ENCODE measurements at places on chromosomes 7 and 10.
A peak's percentile ranks its signal among the peaks of the same experiment; 100 is the strongest.

GRCh38 chr7:98748090-98748489 lies 121.7 kb downstream of the TMEM130 start:
- no peak for DNase-seq

- no peak for DNase-seq
Measured at GRCh38 chr7:4713183-4713784, 31.2 kb downstream of the FOXK1 start.

DNA sequence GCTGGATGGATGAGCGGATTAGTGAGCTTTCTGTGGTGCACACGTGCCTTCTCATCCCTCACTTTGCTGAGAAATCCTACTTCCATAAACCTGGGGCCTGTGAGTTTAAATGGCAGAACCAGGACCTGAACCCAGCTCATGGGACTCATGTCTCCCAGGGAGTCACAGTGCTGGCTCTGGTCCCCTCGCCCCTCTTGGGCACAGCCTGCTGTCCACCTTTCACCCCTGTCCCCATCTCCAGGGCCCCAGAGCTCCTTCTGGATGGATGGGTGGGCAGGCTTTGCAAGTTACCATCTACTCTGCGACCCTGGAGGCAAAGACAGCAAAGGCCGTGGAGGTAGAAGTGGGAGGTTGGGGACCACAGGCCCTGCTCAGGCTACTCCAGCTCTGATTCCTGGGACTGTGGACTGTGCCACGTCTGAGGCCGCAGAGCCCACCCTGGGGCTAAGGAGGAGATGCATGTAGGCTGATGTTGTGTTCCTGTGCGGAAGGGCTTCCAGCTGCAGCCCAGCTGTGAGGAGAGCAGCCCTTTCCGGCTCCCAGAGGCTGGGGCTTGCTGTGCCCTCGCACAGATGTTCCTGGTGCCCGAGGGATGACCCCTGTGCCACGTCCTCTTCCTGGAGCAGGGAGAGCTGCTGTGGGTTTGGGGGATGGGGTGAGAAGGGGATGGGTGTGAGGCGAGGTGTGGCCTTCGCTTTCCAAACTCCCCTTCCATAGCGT lies 40.3 kb downstream of the PRF1 start:
- no peak for DNase-seq

- no peak for DNase-seq
Measured at GRCh38 chr10:56091872-56092271, 269.2 kb downstream of the ZWINT start.

GRCh38 chr7:81684514-81685269 lies 85.2 kb downstream of the HGF start:
- DNase-seq = peak; percentile 94

DNA sequence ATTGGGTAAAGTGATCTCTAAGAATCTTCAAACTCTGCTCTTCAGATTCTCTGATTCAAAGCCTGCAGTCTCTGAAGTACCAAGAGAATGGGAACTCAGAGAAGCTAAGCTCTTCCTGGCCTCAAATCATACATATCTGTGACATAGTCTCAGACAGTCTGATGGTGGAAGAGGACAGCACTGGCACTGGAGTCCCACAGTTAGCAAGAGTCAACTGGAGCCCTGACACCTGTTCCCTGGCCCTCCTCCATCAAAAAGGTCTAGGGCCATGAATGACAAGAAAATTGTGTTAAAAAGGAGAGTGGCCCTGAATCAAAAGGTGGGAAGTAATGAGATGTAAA lies 37.7 kb downstream of the PRSS2 start:
- no peak for DNase-seq

DNA sequence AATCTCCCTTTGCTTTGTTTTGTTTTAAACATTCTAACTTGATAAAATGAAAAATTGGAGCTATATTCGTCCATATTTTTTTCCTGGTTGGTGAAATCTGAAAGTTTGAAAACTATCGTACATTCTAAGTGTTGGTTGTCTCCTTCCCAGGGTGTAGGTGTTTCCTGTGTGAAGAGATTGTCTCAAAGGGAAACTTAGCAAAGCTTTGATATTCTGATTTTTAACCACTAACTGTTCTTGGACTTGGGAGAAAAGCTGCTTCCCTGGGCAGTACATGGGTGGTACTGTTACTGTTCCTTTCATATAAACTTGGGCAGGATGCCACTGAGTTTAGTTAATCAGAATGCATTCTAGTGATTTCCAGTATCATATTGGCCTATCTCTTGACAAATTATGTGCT lies 253.5 kb upstream of the LRGUK start:
- DNase-seq = no peak

DNA sequence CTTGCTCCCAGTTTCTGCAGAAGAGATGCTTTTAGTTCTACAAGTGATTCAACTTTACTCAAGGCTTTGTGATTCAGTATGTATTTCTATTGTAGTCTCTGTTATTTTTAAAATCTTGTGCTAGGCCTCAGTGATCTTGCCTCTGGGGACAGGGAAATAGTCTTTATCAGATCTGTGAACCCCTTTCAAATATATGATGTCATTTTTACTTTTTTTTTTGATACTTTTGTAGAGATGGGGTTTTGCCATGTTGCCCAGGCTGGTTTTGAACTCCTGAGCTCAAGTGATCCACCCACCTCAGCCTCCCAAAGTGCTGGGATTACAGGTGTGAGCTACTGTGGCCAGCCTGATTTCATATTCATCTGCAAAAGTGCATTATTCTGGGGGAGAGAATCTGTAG lies 3.4 kb downstream of the SNX10 start:
- no peak for DNase-seq

GRCh38 chr10:130037169-130037661 lies 73.1 kb upstream of the EBF3 start:
- no peak for DNase-seq

GRCh38 chr10:62502995-62503613 lies 128.9 kb downstream of the ZNF365 start:
- DNase-seq = no peak

DNA sequence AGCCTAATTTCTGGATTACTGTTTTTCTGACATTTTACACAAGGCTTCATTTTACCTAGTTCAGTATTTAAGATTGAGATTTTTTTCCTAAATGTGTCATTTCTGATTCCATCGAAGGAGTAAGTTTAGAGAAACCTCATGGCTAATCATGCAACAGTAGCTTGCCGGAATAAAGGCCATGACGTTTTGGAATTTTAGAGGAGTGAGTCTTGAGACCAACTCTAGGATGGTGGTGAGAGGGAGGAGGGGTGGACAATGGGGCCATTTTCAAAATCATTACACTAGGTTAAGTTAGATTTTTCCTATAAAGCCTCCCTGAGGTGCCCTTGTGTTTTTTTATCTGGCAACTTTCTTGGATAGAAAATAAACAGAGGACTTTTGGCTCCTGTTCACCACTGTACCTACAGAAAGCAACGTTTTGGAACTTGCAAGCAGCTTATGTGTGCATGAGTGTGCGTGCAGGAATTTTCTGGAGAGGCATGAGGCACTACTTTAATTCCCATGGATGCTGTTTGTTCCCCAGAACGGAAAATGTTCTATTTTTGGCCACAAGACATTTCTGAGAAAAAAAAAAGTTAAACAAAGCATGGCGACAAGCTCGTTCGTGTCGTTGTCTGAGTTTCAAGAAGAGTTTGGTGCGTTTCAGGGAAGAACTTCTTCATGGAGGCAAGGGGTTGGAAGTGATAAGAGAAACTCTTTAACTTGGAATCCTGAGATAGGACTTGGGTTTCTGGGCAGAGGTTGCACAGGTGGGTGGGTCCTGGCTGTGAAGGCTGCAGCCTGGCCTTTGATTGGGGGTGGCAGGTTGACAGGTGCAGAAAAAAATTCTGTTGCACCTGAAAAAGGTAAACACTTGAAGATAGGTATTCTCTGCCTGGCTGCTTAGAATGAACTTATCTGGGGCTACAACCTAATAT lies 178.1 kb downstream of the PTEN start:
- DNase-seq = no peak

DNA sequence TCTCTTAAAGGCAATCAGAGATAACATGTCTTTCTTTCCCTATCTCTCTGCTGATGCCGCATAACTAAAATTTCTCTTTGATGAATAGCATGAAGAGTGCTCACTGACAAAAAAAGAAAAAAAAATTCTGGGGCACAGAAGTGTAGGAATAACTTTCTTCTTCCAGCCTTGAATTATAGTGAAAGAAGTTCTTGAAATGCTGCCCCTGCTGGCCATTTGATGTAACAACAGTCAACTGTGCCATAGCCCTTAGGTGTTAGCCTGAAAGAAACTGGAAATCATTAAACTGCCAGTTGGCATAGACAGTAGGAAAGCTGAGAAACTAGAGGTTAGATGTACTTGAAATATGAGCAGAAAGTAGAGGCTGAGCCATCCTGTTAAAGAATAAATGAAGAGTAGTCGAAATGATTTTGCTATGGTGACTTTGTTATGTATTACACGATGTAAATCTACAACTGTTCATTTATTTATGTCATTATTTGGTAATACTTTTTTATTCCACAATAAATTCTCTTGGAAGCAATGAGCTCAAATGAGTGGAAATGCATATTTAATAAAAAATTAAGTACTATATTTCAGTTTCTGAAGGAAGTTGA lies 48.3 kb upstream of the FAM171A1 start:
- DNase-seq = peak; percentile 32

GRCh38 chr10:5575144-5575481 lies 50.4 kb downstream of the CALML3 start:
- DNase-seq = no peak

- DNase-seq = no peak
Measured at GRCh38 chr10:17905491-17905890, 46.2 kb upstream of the SLC39A12 start.

DNA sequence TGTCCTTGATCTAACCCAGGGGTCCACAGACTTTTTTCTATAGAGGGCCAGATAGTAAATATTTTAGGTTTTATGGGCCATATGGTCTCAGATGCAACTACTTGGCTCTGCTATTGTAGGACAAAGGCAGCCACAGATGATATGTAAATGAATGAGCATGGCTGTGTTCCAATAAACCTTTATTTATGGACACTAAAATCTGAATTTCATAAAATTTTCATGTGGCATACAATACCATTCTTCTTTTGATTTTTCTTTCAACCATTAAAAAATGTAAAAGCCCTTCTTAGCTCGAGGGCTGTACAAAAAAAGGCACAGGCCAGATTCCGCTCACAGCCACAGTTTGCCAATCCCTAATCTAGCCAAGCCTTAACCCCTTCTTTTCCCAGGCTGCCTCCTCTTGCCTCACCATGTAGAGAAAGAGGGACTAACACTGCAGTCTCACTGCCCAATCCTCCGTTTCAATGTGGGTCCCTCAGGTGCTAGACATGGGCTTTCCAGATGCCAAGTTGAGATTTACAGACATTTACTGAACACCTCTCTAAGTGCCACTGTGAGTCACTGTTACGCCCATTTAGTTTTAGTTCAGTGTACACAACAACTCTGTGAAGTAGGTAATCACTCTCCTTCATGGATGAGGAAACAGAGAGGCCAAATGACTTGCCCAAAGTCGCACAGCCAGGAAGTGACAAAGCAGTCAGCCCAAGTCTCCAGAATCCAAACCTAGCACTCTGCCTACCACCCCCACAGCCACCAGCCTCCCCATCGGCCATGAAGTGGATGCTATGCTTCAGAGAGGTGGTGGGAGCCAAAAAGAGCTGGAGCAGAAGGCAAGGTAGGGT lies 132.6 kb upstream of the PDLIM1 start:
- no peak for DNase-seq

- DNase-seq = no peak
Measured at GRCh38 chr10:34275626-34276130, 539.4 kb downstream of the PARD3 start.

GRCh38 chr7:2956526-2957368 lies 86.9 kb downstream of the CARD11 start:
- no peak for DNase-seq

DNA sequence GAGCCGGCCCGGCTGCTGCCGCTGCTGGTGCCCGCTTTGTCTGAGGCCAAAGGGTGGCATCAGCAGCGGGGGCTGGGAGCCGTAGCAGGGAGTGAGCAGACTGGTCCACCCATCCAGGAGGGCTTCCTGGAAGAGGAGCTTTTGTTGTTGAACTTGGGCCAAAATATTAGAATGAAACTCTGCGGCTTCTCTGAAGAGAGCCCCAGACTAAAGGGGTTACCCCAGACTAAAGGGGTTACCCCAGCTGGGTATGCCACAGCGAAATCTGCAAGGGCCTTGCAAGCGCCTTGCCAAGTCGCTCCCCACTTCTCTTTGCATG lies 154.7 kb upstream of the ZMIZ1 start:
- DNase-seq = no peak

DNA sequence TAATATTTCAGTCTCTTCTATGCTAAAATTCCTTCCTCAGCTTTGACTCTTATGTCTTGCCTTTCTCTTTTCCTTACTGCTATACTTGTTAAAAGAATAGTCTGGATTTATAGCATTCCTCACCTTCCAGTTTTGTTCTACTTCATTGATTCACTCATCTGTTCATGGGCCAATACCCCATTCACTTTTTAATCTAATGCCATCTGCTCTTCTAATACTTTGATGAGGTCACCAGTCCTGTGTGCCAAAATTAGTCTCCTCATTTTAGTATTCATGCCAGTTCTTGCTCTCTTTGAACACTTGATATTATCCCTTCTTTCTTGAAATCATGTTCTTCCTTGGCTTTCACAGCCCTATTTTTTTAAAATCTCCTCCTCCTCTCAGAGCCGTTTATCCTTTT lies 19.3 kb downstream of the STK17A start:
- DNase-seq = no peak

GRCh38 chr7:155985518-155986250 lies 173.4 kb upstream of the SHH start:
- DNase-seq = no peak

- peak; percentile 33 for DNase-seq
Measured at GRCh38 chr7:31488562-31489203, 25.2 kb upstream of the ITPRID1 start.

DNA sequence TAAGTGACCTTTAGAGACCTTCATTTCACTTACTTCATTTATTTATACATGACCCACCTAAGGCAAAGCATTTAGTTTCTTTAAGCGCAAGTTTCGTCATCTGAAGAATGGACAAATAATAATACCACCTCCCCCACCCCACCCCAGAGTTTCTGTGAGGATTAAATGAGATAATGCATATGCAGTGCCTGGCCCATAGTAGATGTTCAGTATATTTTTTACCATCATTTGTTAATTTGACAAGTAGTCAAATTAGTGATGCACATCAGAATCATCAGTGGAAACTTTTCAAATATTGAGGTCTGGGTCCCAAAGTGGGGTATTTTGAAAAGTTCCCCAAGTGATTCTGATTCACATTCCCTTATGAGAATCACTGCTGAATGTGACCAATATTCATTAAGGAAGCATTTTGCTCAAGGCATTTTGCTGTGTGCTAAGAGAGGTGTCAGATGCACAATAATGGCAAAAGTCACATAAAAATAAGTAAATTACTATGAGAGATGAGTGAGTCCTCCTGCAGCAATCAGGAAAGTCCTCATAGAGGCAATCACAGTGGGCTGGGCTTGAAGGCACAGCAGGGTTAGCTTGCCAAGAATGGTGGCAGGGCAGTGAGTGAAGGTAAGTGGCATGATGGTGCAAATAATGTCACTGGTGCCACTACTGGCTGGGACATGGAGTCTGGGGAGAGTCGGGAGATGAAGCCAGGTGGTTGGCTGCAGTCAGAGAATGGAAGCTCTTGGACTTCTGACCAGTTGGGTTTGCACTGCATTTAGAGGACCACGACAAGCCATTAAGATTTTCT lies 244.1 kb downstream of the PTEN start:
- DNase-seq = no peak

All from SK-N-DZ (cell line).